ENCODE measurements at places on chromosomes 1 and 21.
A peak's percentile ranks its signal among the peaks of the same experiment; 100 is the strongest.

DNA sequence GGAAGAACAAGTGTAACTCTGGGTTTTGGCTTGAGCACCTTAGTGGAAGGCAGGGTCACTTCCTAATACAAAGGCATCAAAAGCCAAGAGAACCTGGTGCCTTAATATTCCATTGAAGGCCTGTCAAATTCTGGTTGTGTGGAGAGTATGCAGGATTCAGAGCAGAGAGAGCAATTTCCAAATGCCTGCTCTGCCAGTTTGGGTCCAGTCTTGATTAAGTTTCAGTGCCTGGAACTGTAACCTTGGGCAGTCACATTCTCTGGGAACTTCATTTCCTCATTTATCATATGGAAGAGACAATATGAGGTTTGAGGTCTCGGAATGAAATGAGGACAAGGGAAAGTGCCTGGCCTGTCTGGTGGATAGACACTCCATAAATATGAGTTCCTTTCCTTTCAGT, 198.0 kb upstream of the C8B start:
- no peak for DNase-seq

- DNase-seq, result no peak
These were observed 22.9 kb upstream of the CLSTN1 start for GRCh38 chr1:9846611-9847171.

- DNase-seq, result peak; percentile 0
These were observed 132.1 kb upstream of the PRMT6 start for GRCh38 chr1:106924360-106924759.

- DNase-seq, result no peak
These were observed 1.7 kb upstream of the EPS15 start for GRCh38 chr1:51520700-51521248.

DNA sequence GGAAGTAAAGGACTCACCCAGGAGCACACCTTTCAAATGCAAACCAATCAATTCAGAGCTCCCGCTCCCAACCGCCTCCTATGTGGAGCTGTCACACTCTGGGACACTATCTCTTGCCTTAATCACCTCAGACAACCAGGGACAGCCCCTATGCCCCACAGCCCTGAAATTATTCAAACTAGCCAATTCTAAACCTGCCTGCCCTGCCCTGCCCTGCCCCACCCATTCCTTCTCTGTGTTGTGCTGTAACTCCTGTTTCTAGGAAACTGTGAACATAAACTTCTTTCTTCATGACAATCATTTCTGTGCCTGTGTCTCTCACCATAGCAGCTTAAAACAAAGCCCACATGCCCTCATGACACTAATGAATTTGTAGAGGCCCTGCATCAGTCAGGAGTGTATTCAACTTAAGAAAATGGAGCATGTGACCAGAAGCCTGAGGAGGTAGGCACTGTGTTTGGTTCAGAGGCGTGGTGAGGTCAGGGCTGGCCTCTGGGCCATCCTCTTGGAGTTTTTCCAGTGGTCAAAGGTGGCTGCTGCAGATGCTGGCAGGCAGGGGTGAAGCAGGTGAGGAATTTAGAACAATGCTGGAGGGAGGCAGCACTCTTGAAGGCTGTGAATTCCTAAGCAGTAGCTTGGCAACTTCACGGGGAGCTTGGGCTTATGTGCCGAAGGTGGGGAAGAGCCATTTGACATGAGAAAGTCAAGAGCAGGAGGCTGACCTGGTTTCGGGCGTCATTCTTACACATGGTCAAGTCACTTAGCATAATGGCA, 74.5 kb downstream of the RHOU start:
- no peak for DNase-seq

DNA sequence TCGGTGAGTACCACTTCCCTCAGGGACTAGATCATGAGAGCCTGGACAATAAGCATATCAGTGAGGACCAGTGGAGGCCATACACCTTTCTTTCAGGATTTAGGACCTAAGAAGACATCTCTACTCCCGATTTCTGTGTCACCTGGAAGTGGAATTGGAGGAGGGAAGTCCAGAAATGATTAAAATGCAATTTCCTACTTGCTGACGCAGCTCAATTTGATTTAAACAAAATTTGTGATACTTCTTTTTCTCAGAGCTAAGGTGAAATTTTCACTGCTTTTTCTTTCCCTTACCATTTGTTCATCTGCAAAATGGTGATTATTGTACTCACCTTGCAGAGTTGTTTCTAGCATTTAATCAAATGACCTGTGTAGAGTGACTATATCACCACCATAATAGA, 38.8 kb upstream of the BTG3 start:
- DNase-seq, result no peak

GRCh38 chr21:38490411-38491020, 7.8 kb downstream of the ERG start:
- no peak for DNase-seq

DNA sequence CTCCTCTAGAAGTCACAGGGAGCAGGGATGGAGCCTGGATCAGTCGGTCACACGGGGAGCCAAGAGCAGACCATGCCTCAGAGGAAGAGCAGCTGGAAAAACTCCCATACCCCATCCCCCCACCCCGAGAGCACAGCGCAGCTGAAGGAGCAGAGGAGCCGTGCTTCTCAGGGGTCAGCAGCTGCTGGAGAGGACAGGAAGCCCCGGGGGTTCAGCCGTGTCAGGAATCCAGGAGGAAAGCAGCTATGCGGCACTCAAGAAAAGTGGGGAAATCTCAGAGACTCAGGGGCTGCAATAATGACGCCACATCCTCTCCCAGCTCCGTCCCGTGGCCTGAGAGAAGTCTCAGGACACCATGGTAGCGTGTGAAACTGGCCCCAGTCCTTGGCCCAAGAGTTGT, 102.3 kb downstream of the NPHP4 start:
- DNase-seq, result no peak

DNA sequence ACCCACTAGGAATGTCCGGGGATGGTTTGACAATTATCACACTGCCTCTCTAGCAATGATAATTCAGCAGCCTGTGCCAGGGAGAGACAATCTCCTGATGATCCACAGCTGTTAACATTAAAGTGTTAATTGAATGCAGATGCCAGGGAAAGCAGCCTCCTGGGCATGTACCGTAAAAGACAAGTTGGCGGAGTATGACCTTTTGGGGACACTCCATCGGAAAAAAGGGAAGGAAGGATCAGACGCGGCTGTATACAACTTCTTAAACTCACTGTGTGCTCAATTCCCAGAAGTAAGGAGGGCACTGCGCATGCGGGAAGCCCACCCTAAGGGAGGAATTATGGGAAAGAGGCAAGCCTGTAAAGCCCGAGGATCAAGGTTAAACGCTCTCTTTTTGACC, 62.6 kb downstream of the MAP3K7CL start:
- DNase-seq, result no peak

DNA sequence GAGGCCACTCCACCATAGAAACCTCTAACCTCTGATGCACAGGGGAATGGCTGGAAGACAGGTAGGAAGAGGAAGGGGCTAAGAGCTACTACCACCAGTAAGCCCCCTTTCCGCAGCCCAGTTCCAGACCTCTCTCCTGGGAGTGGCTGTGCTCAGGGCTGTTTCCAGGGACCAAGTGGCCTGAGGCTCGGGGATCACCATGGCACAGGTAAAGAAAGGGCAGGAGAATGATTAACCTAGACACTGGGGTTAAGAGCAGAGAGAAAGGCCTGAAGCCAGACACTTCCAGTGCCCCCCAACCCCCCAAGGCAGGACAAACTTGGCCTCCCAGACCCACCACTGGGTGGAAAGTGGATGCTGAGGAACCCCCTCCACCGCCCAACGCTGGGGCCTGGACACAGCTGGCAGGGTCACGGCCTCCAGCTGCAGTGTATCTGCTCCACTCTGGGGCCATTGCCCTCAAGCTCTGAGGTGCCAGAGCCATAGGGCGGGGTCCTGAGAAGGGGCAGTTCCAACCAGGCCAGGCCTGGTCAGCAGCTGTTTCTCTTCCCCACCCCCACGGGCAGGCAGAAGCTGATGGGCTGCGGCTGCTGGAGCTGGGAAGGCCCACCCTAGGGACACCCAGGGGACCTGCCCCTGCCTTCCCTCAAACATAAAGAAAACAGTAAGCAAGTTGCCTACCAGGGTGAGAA, 2.6 kb downstream of the TAGLN2 start:
- no peak for DNase-seq

GRCh38 chr1:55007625-55008024, 8.9 kb downstream of the BSND start:
- DNase-seq, result no peak

DNA sequence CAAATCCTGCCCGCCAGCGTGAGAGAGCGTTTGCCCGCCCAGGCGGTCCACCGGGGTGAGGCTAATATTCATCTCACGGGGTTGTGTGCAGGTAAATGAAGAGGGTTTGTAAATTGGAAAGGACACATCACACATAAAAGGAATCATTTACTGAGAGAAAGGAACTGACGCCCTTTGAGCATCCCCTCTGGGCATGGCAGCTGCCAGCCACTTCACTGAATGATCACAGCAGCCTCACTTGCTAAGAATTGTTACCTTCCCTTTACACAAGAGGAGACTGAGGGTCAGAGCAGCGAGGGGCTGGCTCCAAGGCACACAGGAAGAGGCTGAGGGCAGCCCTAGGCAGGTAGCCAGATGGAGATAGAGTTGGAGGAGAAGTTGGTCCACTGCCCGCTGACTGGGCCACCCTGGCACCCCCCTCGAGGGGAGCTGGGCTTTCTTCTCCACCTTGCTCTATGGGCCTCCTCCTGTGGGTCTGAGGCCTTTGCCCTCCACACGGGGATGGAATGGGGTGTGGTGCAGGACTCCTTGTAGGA, 96.0 kb downstream of the FOXD2 start:
- no peak for DNase-seq

- no peak for DNase-seq
These were observed 241.6 kb upstream of the DUSP10 start for GRCh38 chr1:221983444-221983843.

- DNase-seq, result no peak
These were observed 3.0 kb upstream of the RRP1 start for GRCh38 chr21:43786300-43786806.

- no peak for DNase-seq
These were observed 67.3 kb downstream of the LAMC1 start for GRCh38 chr1:183090391-183091006.

DNA sequence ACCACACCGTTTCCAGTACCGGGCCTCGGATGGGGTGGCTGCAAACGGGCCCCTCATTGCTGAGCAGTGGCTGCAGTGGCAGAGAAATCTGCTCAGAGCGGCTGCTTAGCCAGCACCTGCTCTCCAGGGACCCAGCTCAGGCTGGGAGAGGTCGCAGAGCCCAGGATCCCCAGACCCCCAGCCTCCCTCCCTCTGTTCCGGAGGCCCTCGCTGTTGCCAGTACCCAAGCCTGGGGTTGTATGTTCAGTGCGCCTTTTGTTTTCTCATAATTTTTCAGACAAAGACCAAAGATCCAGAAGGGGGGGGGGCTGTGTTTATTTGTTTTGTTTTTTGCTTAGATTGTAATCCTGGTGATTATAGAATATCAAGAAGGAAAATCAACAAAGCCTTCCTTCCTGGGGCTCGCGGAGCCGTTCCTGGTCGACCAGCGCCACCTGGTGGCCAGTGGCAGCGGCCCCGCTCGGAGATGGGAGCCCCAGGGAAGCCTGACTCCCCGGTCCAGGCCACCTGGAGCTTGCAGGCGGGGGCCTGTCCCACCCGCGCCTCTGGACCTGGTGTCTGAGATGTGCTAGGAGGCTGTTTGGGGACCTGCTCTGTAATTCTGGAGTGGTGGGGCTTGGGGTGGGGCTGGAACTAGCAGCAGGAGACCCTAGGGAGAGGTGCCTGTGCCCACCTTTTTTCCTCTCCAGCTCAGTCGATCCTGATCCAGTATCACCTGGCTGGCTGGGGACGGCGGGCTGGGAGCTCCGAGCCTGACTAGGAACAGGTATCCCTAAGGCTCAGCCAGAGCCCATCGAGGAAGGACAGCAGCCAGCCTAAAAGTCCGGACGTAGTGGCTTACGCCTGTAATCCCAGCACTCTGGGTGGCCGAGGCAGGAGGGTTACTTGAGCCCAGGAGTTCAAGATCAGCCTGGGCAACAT, 123.9 kb upstream of the VAMP3 start:
- peak; percentile 10 for DNase-seq

DNA sequence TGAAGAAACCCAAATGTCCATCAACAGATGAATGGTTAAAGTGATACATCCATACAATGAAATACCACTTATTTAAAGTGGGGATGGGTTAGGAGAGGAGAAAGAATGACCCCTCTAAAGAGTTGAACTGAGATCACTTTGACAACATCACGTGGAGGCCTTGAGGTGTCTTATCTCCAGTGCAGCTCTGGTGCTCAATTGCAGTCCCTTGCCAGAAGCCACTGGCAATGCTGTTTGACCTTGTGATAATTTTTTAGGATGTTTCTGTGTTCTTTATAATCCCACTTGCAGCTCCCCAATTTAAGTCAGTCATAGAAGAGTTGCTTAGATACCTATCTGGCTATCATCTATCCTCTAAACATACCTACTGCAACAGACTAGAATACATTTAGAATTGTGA, 167.6 kb downstream of the ZNF648 start:
- DNase-seq, result no peak
